ENCODE measurements at places on chromosomes 7 and 10. TPM values are rescaled to one million over a fixed set of nuclear protein-coding genes. Genes with fewer than 3 reads are reported as not detected.

DNA sequence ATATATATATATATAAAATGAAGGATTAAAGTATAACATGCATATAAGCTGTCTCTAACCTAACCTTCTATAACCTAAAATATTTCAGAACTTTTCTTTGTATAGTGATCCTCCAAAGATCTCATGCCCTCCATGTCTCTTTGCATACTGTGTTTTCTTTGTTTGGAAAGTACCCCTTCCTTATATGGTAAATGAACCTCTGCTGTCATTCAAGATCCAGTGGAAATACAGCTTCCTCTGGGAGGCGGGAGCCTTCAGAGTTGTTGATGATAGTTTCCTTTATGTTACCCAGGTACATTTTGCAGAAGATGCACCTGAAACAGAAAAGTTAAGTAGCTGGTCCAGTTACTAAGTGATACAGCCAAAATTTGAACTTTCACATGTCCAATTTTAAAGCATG is 233.3 kb upstream of the FOXP2 start:
- no peaks in the 10 kb centered on the region for H3K27me3 ChIP-seq
- no peak overlapping the region for H3K4me3 ChIP-seq
- H3K4me1 ChIP-seq, result peaks cover 4% of the 10 kb centered on the region
- no peak for DNase-seq
- H3K36me3 ChIP-seq, result no peaks in the 10 kb centered on the region

DNA sequence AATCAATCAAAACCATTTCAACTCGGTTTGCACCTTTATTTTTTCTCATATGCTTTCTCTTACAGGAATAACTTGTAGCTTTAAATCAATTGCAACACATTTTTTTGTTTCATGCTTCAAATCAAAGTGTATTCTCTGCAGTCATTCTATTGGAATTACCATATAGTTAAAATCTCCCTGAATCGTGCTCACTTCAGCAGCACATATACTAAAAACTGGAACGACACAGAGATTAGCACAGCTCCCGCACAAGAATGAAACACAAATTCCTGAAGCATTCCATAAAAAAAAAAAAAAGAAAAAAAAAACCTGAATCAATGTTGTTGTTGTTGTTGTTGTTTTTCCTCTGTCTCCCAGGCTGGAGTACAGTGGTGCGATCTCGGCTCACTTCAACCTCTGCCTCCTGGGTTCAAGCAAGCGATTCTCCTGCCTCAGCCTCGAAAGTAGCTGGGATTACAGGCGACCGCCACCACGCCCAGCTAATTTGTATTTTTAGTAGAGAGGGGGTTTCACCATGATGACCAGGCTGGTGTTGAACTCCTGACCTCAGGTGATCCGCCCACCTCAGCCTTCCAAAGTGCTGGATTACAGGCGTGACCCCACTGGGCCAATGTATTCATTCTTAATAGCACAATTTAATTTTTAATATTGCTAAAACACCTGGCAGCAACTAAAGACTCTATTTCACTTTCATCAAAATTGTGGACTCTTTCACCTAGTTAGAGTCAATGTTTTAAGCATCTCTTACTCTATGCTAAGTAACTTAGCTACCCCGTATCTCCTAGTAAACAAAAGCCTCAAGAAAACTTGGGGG is 26.3 kb downstream of the ANKRD61 start:
- H3K27ac ChIP-seq, result peak overlapping the region; percentile 89
- no peak for DNase-seq
- peaks cover 11% of the 10 kb centered on the region for H3K36me3 ChIP-seq

- H3K27ac ChIP-seq, result peak overlapping the region; percentile 84
- DNase-seq, result no peak
- H3K27me3 ChIP-seq, result no peaks in the 10 kb centered on the region
- H3K4me1 ChIP-seq, result peaks cover 41% of the 10 kb centered on the region
- peak overlapping the region; percentile 17 for H3K4me3 ChIP-seq
Measured at GRCh38 chr10:73965890-73966768, 31.8 kb upstream of the VCL start.

GRCh38 chr7:108808549-108809266 is 239.0 kb downstream of the DNAJB9 start:
- no peak overlapping the region for H3K27ac ChIP-seq
- no peaks in the 10 kb centered on the region for H3K4me1 ChIP-seq
- DNase-seq, result no peak
- H3K27me3 ChIP-seq, result no peaks in the 10 kb centered on the region

DNA sequence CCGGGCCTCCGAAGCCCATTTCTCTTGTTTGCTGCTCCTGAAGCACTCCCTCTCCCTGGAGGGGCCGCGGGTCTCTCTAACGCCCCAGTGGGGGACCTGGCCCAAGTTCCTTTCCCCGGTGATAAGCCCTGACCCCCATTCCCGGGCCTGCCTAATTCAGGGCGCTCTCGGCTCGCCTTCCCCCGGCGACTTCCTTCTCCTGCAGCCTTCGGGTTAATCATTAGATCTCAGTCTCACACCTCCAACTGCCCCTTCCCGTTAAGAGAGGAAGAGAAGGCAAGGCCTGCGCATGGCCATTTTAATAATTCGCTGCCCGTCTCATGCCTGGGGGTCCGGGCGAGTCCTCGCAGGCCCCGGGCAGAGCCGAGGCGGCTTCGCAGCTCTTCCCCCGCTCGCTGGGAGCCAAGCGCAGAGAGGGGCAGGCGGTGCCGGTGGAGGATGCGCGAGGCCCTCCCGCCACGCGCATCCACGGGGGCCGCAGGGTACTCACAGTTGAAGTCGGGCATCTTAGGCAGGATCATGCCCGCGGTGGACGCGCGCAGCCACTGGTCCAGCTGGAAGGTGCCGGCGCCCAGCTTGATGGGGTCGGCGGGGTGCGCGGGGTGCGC is 1.2 kb downstream of the MNX1 start:
- no peaks in the 10 kb centered on the region for H3K36me3 ChIP-seq
- H3K27ac ChIP-seq, result no peak overlapping the region
- peaks cover 55% of the 10 kb centered on the region for H3K4me1 ChIP-seq
- no peak overlapping the region for H3K4me3 ChIP-seq
- no peak for DNase-seq

GRCh38 chr7:64883113-64883905 is 19.8 kb upstream of the ZNF273 start:
- H3K27me3 ChIP-seq, result no peaks in the 10 kb centered on the region
- H3K4me3 ChIP-seq, result peak overlapping the region; percentile 63
- H3K27ac ChIP-seq, result peak overlapping the region; percentile 60

The C7orf33 gene
- not detected for total RNA-seq

The CDK14 gene
- 14.7 TPM for total RNA-seq

Data from esophagus muscularis mucosa (tissue), 4 donors.